ENCODE measurements at places on chromosomes 12 and 14.

GRCh38 chr12:1553987-1554982 lies 40.1 kb downstream of the FBXL14 start:
- DNase-seq, result no peak

GRCh38 chr14:22448905-22449599 lies 140.0 kb downstream of the DAD1 start:
- no peak for DNase-seq

DNA sequence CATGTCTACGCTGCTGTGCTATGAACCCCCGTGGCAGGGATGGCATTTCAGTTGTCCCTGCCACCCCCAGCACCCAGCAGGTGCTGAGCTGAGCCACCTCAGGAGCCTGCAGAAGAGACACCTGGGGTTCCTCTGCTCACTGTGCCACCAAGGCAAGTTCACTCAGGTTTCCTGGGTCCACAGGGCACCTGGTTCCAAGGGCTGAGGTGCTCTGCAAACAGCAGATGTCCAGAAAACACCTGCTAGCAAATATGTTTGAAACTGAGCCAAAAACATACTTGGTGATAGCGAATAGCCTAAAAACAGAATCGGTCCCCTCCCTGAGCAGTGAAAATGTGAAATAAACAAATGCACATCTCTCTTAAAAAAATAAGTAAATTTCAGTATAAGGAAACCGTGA lies 35.6 kb upstream of the GPR68 start:
- DNase-seq, result no peak

DNA sequence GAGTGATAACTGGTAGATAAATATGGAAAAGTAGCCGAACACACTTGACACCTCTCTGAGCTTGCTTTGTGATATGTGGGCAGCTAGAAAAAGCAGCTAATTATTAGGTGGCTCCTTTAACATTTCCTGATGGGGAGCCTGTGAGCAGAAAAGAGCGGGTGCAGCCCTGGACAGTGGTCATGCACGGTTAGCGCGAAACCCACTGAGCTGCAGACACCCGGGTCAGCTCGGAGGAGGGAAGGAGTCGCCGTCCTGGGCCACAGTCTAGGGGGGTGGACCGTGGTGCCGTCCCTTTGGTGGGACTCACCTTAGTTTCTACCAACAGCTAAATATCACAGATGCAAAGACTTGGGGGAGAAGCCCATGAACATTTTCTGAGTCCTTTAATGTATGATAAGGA lies 6.6 kb downstream of the COA8 start:
- no peak for DNase-seq

DNA sequence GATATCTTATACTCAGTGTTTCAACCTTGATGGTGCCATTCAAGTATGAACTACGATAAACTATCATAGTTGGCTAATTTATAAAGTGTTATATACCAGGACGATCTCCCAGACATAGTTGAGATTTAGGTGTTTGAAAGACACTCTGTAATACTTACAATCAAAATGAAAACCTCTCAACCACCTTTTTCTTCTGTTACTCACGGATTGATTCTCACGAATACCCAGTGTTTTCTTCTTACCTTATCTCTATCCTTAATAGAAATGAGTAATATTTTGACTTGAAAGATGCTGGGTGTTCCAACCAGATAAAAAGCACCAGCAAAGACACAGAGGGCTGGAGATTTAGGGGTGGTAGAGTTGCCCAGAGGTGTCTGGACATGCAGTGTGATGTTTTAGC lies 169.9 kb downstream of the PTCSC3 start:
- no peak for DNase-seq

GRCh38 chr12:120237360-120238171 lies 28.0 kb downstream of the PXN start:
- DNase-seq, result no peak

DNA sequence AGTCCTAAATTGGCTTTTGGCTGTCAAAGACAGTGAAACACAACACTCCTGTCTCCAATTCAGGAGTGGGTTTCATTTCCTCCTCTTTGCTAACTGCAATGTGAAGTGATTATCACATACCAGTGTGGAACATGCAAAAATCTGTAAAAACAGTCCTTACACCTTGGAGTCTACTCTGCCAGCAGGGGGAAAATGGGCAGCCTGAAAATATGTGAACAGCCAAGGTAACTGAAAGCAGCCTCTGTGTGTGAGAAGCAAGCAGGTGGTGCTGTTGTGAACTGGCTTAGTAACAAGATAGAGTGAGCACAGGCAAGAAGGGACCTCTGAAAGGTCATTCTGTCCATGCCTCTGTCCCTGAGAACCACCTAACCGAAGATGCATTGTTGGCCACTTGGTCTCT lies 6.0 kb downstream of the PRMT8 start:
- no peak for DNase-seq

DNA sequence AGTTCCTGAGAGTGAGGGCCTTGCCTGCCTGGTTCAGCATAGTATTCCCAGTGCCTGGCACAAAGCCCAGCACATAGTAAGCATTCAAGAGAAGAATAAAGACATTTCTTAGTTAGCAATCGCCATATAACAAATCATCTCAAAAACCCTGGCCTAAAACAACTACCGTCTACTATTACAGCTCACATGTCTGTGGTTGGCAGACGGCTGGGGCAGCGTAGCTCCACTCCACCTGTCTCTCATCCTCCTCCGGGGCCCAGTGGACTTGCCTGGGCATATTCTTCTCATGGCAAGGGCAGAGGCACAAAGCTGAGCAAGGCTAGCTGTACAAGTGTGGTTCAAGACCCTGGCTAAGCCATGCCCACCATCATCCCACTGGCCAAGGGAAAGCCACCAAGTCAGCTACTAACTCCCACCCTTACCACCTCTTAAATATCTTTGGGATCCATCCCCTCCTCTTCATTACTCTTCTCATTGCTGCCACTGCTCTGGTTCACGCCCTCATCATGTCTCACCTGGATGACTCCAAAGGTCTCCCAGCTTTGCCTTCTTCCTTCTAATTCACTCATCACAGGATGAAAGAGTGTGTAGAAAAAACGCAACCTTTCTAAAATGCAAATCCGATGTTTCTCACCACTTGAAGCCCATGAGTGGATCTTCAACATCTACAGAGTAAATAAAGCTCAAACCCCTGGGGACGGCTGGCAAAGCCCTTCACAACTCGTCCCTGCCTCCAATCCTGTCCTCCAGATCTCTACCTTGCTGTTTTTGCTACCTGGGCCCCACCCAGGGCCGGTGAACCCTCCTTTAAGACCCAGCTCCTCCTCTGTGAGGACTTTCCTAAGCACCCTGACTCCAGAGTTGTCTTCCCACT lies 10.4 kb downstream of the TMEM229B start:
- DNase-seq, result no peak

DNA sequence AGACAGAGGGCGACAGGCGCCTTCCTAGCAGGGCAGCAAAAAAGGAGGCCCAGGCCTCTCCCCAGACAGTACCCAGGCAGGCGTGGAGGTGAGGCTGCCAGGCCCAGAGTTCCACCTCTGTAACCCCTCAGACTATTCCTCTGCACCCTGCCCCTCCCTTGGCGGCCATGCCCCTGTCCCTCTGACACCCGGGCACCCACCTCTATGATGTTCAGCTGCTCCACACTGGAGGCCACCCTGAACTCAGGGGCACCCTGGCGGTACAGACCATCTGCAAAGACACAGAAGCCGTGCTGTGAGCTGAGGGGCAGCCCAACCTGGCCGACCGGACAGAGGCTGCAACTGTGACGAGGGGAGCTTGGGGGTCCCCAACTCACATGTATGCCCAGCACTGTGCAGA lies 20.1 kb downstream of the ARL6IP4 start:
- no peak for DNase-seq

All from stimulated activated CD4-positive, alpha-beta T cell treated with anti-CD3 and anti-CD28 coated beads, Interleukin-1b, Interleukin-23, amount 100 ng/mL, for 4 hours (primary cell).